Stimulated activated CD8-positive, alpha-beta memory T cell treated with anti-CD3 and anti-CD28 coated beads, Interleukin-7, amount 100 ng/mL, for 1 hour (primary cell): ENCODE measurements at places on chromosomes 12 and 14.

- DNase-seq: no peak
Measured at GRCh38 chr14:104856157-104856868, 8.8 kb upstream of the CEP170B start.

DNA sequence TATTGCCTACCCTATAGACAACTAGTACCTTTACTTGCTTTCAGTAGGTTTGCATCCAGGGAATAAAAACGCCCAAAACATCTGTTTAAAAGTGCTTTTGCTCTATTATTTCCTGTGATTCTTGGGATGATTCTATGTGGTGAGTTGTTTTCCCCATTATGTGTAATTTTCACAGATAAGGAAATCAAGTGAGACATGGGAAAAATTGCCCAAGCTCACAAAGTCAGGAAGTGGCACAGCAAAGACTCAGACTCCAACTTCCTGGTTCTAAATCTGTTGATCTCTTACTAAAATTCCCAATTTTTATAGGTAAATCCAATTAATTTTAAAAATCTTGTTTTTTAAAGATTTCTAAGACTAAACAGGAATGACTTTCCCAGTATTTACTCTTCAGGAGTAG lies 39.0 kb downstream of the NID2 start:
- no peak for DNase-seq

GRCh38 chr14:93030761-93031160 lies 85.0 kb downstream of the ITPK1 start:
- DNase-seq: no peak

DNA sequence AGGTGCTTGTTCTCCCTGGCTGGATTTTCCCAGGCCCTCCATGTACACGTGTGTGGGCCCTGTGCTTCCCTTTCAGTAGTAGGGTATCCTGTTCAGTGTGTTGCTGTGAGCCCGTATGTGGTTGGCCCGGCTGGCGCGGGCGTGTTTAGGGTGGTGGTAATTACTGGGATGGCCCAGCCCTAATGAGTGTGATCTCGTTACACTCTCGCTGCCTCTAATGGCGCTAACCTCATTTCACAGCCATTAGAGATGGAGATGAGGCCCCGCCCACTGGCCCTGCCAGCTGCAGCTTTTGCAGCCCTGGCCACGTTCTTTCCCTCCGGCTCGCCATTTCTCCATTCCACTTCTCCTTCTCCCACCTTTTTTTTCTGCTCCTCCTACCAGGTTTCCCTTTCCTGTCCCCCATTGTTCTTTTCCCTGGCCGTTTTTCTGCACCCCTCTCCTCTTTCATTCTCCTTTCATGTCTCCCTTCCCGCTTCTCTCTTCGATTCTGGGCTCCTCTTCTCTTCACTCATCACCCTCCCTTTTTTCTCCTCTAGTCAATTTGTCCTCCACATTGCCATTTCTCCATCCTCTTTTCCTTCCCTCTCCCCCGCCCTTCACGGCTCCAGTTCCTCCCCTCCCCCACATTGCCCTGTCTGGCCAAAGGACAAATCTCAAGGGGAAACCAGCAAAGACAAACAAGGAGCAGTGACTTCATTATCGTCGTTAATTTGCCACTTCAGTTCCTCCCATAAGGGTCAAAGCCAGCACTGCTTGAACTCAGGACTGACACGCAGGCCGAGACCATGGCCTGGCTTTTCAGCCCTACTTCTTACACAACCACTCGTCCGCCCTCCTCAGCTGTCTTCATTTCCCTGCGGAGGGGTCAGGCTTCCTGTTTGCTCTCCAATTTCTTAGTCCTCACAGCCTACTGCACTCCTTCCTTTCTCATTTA lies 6.8 kb downstream of the ZFHX2 start:
- DNase-seq: no peak

- DNase-seq: no peak
Measured at GRCh38 chr12:89884416-89884898, 175.8 kb upstream of the ATP2B1 start.

DNA sequence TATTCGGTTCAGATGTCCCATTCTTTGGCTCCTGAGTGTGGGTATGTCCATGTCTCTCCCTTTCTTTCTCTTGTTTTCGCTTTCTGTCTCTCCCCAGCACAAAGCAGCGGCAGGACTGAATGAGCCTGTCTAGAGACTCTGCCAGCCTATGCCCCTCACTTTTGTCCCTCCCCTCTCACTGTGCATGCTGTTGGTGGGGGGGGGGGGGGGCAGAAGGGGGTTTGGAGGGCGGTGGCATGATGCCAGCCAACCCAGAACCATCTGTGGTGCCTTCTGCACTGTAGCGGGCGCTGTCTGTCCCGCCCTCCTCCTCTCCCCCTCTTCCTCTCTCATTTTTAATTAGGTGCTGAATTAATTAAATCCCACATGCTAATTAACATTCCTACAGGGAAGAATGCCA lies 17.7 kb downstream of the NGDN start:
- DNase-seq: no peak

DNA sequence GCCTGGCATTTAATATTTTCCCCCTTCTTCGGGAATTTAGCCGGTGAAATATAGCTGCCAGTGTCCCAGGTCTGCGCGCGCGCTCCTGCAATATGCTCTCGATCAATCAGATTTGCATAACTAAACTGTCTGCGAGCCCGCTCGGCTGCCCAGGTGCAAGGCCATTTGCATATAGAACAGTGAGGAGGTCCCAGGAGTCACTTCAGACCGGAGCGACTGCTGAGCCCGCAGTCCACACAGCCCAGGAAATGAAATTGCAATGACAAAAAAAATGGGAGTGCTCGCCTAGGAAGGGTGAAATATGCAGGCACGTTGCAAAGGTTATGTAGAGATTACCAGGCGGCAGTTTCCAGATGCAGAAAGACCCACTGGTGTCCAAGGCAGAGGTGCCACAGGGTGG lies 228.5 kb downstream of the VRK1 start:
- no peak for DNase-seq

GRCh38 chr14:41960281-41960680 lies 353.6 kb downstream of the LRFN5 start:
- DNase-seq: no peak

DNA sequence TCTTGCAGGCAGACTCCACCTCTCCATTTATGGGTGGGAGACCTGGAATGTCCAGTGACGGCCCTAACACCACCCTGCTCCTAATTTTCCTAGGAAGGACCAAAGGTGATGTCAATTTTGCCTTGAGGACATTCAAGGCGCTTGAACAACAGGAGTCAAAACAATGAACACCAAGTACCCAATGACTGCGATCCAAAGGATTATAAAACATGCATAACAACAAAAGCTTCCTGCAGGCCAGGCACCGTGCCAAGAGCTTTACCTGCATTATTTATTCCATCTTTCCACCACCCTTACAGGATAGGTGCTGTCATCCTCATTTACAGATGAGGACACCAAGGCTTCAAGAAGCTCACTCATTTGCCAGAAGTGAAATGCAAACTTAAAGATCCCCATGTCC lies 15.2 kb upstream of the FOXN3 start:
- no peak for DNase-seq

DNA sequence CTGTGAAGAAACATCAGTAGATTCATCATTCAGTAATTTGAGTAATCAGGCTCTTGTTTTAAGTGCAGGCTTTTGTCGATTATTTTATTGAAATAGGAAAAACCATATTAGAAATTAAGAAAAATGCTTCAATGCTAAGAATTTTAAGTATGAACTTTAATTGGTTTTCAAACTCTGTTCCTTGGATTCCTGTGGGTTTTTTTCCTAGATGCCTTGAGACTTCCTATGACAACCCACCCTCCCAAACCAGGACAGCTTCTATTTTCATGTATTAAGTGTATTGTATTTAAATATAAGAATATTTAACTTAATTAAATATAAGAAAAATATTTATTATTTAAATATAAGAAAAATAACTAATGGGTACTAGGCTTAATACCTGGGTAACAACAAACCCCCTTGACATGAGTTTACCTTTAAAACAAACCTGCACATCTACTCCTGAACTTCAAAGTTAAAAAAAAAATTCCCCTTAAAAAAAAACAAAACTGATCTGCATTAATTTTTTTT lies 3.0 kb downstream of the ARHGAP5 start:
- no peak for DNase-seq

DNA sequence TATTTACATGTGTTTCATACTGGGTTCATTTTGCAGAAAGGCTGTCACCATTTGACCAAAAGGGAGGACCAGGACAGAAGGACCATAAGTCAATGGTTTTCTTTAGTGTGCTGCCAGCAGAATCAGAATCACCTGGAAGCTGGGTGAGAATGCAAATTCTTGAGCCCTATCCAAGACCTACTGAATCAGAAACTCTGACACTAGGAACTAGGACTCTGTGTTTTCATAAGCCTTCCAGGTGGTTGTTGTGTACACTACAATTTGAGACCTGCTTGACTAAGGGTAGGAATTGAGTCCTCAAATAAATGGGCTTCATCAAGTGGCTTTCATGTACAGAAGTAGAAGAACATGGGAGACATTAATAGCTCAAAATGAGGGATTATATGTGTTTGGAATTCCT lies 32.2 kb downstream of the PDE6H start:
- no peak for DNase-seq

DNA sequence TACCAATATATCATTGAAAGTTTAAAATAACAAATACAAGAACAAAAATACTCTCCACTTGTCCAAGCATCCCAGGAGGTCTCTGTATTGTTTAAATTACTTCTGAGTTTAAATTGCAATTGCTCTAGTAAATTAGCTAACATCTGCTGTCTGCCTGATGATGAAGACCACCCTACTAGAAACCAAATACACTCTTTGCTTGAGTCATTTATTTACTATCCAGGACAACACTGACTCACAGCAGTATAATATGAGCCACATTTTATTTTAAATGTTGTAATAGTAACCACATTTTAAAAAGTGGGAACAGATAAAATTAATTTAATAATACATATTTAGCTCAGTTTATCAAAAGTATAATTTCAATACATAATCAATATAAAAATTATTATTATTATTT lies 62.9 kb upstream of the EEA1 start:
- DNase-seq: no peak

- no peak for DNase-seq
Measured at GRCh38 chr12:13004361-13004760, 4.3 kb upstream of the HEBP1 start.

DNA sequence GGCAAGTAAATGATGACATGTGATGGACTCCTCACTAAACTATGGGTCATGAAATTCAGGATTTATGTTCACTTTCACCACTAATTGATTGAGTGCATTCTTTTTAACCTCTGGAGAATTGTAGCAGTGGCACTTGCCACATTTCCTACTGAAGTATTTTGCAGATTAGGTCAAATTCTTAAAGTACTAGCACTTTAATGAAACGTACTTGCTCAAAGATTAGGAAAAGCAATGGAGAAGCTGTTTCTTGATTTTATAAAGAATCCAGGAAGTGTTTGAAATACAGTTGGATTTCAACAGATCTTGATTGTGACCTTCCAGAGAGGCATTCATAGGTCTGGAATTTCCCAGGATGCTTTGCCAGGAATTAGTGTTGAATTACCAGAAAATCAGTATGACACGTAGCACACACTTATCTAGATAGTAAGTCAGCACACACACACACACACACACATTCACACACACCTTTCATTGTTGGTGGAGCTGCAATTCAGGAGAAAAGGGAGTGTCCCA lies 162.6 kb downstream of the MYRFL start:
- no peak for DNase-seq

GRCh38 chr14:98688446-98688845 lies 583.6 kb downstream of the BCL11B start:
- no peak for DNase-seq

DNA sequence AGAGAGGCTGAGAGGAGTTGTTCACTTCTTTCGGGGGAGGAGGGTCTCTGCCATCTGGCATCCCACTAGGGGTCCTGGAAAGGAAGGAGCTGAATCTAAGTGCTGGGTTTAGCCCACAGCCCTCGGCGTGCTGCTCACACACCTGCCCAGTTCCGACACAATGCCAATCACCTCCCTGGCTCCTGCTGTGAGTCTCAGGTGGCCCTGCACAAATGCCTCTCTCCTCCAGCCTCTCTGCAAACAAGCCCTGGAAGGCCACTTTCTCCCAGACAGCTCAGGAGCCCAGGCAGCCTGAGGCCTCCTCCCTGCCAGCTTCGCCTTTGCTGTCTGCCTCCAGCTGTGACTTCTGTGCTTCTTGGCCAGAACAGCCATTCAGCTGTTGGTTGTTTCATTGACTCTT lies 51.2 kb downstream of the SMIM41 start:
- no peak for DNase-seq

DNA sequence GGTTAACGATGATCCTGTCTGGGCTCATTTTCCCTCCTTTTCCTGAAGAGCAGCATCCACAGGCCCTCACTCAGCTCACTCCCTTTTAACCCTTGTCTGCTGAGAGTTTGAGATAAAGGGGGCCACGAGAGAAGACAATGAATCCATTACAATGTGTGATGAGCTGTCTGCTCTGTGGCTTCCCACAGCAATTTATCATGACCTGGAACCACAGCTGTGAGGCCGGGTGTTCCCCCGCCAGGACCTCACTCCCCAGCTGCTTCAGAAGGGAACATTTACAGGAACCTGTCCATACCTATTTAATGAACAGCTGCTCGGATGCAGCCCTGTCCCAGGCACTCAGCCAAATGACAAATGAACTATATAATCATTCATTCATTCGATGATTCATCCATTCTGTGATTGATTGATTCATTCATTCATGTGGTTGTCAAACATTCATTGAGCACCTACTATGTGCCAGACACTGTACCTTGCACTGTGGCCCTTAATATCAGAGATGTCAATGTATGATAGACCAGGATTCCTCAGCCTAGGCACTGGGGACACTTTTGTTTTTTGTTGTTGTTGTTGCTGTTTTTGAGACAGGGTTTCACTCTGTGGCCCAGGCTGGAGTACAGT lies 18.5 kb upstream of the P2RX7 start:
- no peak for DNase-seq

DNA sequence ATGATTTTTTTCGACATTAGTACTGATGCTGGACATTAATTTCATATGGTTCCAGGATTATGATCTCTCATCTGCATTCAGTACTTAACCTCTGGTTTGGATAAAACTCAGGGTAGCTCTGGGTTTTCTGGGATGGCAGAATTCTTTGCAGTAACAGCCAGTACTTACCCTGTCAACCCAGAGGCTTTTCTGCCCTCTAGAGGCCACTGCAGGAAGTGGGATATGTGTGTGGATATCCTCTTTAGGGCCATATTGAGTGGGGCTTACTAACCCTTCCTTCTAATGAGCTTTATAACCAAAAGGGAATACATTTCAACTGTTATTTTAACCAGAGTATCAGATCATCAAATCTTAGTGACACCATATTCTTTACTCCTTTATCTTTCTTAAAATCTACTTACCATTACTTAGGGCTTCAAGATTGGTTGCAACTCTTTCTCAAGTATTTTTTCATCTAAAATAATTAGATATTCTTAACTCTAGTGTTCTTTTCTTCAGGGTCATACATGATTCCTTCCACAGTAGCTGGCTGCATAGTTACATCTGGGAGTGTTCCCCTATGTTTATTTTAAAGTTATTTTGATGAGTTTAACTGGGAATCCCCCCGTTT lies 488.0 kb upstream of the STXBP6 start:
- DNase-seq: no peak
